ENCODE measurements at places on chromosomes 5 and 9.

GRCh38 chr9:18496256-18497000, 22.5 kb downstream of the ADAMTSL1 start:
- no peak for DNase-seq

- DNase-seq: no peak
Observed at GRCh38 chr5:138610415-138610917, 35.3 kb upstream of the HSPA9 start.

- DNase-seq: no peak
Observed at GRCh38 chr9:136118320-136119060, at the start of gene TMEM250. Gene TMEM250 (minus strand): TSS chr9:136118875. CDS start chr9:136116900, 1,975 bp downstream.

- DNase-seq: no peak
Observed at GRCh38 chr5:81556809-81557208, 162.9 kb upstream of the ACOT12 start.

DNA sequence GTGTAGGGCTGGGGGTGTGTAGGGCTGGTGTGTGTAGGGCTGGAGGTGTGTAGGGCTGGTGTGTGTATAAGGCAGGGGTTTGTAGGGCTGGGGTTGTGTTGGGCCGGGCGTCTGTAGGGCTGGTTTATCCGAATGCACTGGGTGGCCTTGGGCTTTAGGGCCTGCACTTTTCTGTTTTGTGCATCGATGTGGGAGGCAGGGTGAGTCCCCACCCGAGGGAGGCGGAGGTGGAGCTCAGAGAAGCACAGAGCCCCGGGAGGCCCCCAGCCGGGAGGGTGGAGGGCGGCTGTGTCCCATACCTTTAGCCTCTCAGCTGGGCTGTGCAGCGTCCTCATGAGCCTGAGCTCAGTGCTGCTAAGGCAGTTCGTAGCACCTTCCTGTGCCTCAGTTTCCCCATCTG, 13.5 kb downstream of the COL5A1 start:
- peak; percentile 90 for DNase-seq

GRCh38 chr5:31674371-31674951, 35.5 kb downstream of the PDZD2 start:
- DNase-seq: no peak

GRCh38 chr9:94086486-94087345, 2.5 kb downstream of the PTPDC1 start:
- no peak for DNase-seq

DNA sequence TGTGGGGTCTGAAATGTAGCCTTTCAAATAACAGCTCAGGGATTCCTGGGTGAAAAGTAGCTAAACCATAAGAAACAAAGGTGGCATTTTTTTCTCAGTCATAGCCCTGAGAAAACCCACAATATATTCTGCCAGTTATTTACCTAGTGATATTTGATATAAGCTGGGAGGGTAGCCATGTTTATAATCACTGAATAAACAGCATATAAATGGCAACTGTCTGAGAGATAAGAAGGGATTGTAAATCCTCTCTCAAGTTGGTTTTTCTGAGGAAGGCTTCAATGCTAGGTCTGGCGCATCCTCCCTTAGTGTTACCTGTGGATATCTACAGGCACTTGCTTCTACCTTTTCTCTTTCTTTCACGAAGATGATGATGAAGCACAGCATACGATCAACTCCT, 1080.5 kb upstream of the DMAC1 start:
- DNase-seq: no peak

GRCh38 chr5:55564721-55565120, 30.0 kb upstream of the PLPP1 start:
- no peak for DNase-seq

DNA sequence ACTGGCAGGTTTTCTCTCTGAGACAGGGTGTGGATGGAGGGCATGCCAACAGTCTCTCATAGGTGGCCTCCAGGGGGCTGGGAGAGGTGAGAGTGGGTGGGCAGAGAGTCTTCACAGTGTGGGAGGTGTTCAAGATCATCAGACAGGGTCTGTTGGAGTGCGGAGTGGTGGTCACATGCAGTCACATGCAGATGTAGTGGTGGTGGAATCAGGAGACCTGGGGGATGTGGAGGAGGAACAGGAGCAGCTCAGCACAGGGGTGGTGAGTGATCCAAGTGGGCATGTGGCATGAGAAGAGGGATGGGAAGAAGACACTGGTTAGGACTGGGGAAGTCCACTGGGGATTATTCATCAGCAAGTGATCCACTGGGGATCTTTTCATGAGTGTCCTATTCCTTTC, 5.8 kb downstream of the GM2A start:
- no peak for DNase-seq

DNA sequence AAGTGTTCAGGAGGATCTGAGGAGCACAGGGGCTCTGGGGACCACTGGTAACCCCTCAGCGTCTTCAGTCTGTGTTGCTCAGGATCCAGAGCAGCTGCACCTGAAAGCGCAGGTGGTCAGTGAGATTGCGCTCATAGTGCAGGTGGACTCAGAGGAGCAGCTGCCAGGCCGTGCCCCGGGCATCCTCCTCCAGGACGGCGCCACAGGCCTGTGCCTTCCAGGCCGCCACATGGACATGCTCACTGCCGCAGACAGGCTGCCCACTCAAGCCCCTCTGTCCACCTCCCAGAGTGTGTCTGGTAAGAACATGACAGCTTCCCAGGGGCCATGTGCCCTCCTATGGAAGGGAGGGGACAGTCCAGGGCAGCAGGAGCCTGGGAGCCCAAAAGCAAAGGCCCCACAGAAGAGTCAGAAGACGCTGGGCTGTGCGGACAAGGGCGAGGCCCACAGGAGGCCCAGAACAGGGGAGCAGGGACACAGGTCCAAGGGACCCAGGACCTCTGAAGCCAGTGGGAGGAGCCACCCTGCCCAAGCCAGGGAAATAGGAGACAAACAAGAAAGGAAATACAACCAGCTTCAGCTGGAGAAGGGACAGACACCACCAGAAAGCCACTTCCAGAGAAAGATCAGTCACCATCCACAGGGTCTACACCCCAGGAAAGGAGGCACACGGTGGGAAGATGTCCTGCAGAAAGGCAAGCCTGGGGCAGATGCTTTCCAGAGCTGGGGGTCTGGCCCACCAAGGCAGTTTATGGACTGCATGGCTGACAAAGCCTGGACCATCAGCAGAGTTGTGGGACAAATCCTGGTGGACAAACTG, 5.2 kb downstream of the SPATA31E1 start:
- peak; percentile 60 for DNase-seq

DNA sequence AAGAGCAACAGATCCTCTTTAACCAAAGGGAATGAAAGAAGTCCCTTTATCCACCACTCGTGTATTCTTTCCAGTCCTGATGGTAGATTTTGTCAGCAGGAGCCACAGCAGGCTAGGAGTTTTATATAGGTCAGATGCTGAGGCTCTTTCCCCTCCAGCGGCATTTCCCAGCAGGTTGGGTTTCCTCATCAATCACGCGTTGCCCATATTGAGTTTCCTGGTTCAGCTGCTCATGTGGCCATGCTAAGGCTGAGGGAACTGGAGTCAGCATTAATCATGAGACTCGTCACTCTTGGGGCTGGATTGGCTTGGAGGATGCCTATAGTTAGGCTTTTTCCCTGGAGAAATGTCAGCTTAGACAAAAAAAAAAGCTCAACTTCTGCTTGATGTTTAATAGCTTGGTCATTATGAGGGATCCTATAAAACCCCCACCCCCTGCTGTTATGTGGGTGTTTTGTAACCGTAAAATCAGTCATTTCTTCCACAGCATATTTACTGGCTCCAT, 193.4 kb upstream of the GAS1 start:
- DNase-seq: no peak

DNA sequence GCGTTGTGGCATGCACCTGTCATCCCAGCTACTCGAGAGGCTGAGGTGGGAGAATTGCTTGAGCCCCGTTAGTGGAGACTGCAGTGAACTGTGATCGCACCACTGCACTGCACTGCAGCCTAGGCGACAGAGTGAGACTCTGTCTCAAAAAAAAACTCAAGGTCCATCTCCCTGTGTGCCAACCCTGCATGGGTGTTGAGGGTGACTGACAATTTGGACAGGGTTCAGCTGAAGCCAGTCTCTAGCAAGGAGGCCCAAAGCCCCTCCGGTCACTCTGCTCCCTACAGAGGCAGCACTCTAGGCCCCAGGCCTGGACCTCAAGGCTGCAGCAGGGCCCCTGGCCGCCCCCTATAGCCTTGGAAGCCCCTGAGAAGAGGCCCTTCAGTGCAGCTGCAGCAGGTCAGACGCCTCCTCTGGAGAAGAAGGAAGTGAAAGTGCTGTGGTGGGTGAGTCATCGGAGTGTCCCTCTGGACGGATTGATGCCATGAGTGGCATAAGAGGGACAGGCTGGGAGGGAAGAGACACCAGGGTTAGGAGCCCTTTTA, 39.2 kb upstream of the NEK6 start:
- DNase-seq: peak; percentile 54

DNA sequence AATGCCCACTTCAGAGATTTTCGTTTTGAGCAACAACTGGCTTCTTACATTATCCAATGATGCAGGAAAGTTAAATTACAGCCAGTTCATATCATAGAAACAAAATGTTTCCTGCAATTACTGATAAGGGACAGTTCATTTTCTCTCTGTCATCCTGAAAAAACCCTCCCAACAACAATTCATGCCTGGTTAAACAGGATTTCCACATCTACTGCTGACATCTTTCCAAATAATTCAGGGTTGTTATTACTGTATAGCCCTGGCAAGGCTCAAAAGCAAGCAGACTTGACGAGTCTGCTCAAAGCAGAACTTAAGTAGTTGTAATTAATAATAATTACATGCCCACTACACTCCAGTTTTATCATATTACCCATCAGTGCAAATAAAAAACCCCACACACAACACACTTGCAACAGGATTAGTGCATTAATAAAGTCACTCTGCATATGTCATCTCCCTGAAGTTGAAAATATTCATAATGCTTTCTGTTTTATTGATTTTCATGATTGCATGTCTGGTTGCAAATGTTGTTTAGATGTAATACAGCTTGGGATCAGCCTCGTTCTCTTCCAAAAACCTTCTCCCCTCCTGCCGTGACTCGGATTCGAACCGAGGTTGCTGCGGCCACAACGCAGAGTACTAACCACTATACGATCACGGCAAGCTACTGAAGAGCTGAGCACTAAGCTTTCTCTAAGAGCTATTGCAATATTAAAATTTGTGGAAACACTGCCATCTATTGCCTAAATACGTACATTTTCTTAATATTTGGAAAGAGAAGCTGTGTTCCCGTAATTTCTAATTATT, 119.6 kb upstream of the NFIB start:
- DNase-seq: no peak

- DNase-seq: no peak
Observed at GRCh38 chr5:54113060-54113459, 197.3 kb downstream of the ARL15 start.

GRCh38 chr5:105789246-105789645, 1881.5 kb downstream of the EFNA5 start:
- DNase-seq: no peak
